ENCODE measurements at places on chromosomes 12 and 14.
A peak's percentile ranks its signal among the peaks of the same experiment; 100 is the strongest.

DNA sequence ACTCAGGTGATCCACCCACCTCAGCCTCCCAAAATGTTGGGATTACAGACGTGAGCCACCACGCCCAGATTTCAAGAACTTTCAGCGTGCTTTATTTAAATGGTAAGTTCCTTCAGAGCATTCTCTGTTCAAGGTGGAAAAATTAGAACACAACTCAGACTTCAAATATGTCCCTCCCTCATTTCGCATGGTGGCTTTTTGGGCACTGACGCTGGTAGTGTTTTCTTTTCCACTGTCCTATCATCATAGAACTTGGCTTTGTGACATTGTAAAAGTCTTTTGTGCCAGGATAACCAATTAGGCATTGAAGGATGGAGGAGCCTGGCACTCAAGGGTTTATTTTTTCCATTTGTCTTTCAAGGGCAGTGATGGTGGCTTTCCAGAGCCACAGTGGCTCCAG lies 190.8 kb downstream of the NUAK1 start:
- DNase-seq = no peak

GRCh38 chr12:46970636-46971035 lies 108.8 kb upstream of the PCED1B start:
- DNase-seq = no peak

GRCh38 chr12:82898441-82898840 lies 211.7 kb downstream of the TMTC2 start:
- DNase-seq = no peak

- DNase-seq = no peak
Measured at GRCh38 chr14:33738491-33738890, 212.4 kb downstream of the EGLN3 start.

- no peak for DNase-seq
Measured at GRCh38 chr12:30988646-30989286, 62.2 kb downstream of the TSPAN11 start.

- DNase-seq = no peak
Measured at GRCh38 chr14:75252254-75252837, 26.3 kb upstream of the FOS start.

DNA sequence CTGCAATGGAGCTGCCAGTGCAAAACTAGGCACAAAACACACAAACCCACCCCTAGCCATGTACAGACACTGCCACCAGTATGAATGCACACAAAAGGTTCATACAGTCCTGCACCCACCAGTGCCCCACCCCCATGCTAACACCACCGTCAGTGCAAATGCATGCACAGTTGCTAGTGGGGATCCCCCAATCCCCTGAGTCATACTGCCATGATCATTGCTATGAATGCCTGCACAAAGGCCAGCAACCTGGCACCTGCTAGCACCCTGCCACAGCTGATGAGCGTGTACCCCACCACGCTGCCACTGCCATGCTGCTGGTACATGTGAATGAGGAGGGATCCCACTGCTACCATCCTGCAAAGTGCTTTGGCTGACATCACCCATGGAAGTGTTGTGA lies 23.9 kb downstream of the PZP start:
- DNase-seq = no peak

DNA sequence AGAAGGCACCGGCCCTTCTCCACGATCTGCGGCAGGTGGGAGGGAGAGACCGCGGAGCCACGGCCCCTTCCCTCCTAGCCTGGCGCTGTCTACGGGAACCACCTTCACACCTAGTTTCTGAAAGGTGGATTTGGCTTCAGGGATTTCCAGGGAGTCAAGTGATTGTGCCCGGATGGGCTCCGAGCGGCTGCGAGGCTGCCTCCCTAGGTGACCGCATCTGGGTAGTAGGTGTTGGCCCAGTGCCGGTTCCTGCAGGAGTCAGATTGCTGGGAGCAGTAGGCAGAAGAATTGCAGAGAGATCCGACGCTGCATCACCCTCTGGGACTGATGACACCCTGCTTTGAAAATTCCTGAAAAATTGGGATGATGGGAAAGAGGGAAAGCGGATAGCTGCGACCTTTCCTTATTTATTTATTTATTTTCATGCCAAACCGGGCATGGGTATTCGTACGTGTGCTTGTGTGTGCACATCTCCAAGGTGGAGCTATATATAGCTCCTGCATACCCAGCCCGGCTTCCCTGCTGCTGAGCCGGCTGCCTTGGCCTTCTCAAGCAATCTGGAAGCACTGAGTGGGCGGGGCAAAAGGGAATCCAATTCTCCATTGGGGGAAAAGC lies 1.1 kb downstream of the CNTN1 start:
- peak; percentile 10 for DNase-seq

- DNase-seq = no peak
Measured at GRCh38 chr12:82625523-82625922, 61.2 kb upstream of the TMTC2 start.

DNA sequence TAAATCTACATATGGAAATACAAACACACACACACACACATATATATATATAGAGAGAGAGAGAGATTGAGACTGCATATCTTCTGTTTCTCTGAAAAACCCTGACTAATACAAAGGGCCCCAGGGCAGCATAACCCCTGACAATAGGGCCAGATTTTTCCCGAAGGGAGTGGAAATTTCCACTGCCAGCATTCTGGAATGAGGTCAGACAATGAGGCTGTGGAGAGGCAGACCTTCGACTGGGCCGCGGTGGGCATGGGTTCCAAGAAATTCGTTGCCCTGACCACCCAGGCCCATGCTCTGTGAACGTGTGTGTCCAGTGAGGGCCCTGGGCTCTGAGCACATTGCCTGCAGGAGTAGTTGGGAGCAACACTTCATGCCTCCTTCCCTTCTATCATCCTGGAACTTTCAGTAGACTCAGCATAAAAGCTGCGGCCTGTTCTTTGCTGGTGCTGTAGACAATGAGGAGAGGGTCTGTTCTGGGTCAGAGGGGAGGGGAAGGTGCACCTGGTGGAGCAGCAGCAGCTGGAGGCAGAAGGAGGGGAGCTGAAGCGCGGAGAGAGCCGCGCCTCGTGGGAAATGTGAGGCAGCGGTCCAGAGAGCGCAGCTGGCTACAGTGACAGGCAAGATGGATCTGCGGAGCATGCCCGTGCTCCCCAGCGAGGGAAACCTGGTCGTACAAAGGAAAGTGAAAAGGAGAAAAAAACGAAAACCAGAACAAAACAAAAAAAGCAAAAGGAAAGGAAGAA lies 25.6 kb upstream of the CCDC60 start:
- no peak for DNase-seq

DNA sequence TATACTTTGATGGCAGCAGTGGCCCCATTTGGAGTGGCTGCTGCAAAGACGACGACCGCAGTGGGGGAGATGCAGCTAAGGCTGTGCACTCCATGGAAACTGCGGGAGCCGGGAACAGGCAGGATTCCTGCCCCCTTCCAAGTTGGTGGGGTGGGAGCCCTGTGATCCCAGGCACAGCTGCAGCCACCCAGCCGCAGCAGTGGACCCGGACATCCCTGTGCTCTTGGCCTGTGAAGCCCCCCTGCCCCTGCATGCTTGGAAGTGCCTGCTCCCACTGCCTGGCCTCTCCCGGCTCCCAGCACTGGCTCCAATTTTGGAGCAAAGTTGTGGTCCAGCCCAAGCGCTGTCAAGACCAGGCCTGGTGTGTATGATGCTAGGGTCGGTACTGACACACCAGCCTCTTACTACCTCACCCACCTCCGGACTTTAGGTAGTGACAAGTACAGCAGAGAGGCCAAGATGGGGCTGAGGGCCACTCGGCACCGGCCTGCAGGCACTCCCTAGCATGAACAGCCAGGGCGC lies 502.8 kb upstream of the RPL10L start:
- no peak for DNase-seq

DNA sequence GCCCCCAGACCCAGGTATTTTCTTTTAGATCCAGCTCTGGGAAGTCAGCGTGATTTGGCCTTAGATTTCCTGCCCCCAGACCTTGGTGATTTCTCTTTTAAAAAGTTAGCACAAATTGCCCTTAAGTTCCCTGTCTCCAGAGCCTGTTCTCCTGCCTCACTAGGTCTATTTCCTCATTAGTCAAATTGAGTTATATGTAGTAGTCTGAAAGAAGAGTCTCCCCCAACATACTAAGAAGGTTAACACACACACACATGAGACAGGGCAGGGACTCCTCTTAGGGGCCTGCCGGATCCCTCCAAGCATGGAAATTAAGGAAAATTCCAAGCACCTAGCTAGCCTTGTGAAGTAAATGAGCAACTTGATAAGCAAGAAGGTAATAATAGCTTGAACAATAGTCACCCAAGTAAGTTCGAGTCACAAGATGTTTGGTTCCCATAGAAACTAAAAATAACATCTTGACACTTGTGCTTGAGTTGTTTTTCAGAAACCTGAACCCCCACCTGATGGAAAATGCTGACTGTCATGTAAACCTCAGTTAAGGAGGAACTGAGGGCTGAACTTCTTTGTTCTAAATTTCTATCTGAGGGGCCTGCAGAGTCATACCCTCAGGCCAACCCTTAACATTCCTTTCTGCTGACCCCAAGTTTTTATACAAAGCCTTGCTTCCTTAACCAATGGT lies 51.6 kb downstream of the CAND1 start:
- no peak for DNase-seq

GRCh38 chr12:131077931-131078391 lies 124.3 kb downstream of the ADGRD1 start:
- no peak for DNase-seq

DNA sequence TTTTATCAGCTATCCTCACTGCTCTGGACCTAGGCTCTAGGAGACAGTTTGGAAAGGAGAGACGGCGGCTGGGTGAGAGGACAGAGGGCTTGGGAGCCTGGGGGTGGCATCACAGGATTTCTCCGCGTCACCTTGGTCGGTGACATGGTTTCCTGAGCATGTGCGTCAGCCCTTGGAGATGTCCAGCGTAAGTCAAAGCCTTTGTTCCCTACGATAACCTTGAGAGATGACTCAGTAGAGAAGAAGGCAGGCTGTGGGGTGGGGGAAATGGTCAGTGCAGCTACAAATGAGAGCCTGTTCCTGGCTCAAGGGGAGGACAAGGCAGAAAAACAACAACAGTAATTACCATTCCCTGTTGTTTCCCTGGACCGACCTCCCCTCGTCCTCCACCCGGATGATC lies 90.2 kb upstream of the TBX3 start:
- no peak for DNase-seq

- DNase-seq = no peak
Measured at GRCh38 chr12:12616512-12617310, 5.0 kb downstream of the CREBL2 start.

DNA sequence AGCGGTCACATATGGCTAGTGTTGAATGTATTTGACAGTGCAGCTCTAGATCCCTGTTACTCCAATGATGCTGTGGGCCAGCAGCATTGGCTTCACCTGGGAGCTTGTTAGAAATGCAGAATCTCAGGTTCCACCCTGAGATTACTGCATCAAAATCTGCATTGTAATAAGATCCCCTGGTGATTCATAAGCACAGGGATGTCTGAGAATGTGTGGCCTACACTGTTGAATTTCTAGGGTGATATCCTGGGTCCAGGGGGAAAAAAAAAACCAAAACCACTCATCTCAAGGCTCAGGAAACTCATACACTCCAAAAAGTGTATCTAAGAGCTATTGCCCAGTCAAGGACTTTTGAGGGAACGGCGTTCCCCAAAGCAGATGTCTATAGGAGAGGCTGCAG lies 196.8 kb downstream of the PPM1H start:
- DNase-seq = no peak

DNA sequence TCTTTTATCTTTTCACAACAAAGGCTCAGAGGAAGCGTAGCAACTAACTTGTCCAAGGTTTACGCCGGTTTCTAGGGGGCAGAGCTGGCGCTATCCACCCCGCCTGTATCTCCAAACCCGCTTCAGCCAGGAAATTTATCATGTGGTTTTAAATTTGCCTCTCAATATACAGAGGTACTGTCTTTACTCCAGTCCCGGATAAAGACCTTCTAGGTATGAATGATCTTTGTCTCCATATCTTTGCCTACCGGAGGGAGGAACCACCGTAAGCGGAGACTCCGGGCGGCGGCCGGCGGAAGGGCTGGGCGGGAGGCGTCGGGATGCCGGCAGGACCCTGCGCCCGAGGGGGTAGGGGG lies 693 bp upstream of the RIMKLB start:
- no peak for DNase-seq

GRCh38 chr12:119447126-119447525 lies 112.6 kb downstream of the CCDC60 start:
- no peak for DNase-seq

GRCh38 chr14:80419769-80420168 lies 208.5 kb upstream of the DIO2 start:
- DNase-seq = no peak

DNA sequence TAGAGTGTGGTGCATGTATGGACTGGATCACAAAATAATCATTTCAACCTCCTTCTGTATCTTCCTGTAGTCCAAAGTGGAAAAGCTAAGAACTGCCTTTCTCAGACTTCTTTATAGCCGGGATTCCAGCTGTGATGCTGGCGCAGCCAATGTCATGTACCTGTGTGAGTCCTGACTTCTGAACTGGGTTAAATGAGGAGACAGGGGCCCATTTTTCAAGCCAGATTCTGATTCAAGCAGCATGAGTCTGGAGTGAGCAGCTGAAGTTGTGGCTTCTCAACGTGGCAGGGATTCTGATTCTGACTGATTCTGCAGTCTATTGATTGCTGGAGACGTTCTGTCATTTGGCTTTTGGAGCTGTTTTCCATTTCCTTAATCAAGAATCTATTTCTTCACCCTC lies 111.2 kb downstream of the ST8SIA1 start:
- DNase-seq = no peak

GRCh38 chr14:78593949-78594348 lies 423.8 kb downstream of the NRXN3 start:
- no peak for DNase-seq

DNA sequence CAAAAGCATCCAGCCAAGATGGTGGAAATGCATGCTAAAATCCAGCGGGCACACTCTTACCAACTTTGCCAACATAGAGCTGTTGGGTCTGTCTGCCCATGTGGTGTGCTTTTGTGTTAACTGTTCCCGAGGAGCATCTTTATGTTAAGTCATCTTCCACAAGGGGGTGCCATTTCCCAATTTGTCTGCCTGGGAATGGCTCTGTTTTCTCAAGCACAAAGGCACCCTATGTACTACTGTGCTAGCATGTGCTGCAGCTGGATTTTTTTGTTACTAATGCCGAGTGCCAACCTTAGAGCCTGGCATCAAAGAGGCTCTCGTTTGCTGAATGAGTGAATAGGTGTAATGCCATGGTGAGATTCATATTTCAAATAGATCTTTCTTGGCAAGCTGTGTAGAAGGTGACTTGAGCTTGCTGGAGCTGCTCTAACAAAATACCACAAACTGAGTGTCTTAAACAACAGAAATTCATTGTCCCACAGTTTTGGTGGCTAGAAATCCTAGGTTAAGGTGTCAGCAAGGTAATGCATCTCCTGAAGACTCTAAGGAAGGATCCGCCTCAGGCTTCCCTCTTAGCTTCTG lies 74.3 kb downstream of the TRHDE start:
- DNase-seq = peak; percentile 70

GRCh38 chr12:89470741-89471509 lies 53.7 kb downstream of the GALNT4 start:
- DNase-seq = no peak

Data from right renal cortex interstitium (tissue), 3 donors.